SJSA1 (cell line): ENCODE measurements at places on chromosomes 4 and X. TPM values are rescaled to one million over a fixed set of nuclear protein-coding genes. Genes with fewer than 3 reads are reported as not detected.

The MAGEC2 gene
- not detected in 2 replicates for total RNA-seq

The TMSB15B gene
- 3.5 and 23.2 TPM in 2 replicates for total RNA-seq

DNA sequence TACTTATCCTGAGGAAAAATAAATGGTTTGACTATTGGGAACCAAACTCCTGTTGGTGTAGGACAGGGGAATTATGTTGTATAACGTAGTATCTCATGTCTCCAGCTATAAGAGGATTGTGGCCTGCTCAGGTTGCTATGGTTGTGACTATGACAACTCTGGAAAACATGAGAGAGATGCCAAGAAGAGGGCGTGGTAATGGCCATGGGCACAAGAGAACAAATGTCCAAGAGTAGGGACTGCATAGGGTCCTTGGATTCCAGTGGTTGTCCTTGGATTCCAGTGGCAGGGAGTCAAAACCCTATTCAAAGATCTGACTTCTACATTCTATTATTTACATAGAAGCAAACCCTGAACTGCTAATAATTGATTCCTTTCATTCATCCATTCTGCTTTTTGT lies 6.8 kb upstream of the MOB1B start:
- no peak overlapping the region for H3K27ac ChIP-seq
- no peak overlapping the region for H3K4me3 ChIP-seq
- H3K27me3 ChIP-seq, result no peaks in the 10 kb centered on the region
- no peaks in the 10 kb centered on the region for H3K36me3 ChIP-seq

DNA sequence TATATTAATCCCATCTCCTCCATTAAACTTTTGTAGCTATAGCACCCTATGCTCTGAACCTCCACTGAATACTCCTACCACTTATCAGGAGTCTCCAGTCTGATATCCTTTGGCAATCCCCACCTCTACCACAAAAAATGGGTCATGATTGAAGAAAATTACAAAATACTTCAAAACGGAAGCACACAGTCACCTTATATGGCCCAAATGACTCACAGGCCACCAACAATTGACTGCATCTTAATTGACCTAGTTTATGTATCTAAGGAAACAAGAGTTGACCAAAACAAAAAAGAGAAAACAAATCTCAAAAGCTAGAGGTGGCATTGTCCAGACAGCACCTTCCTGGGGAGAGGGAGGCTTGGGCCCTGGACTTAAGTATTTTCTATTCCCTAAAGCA lies 120.0 kb upstream of the DIAPH2 start:
- H3K4me1 ChIP-seq, result no peaks in the 10 kb centered on the region
- H3K36me3 ChIP-seq, result no peaks in the 10 kb centered on the region
- H3K27ac ChIP-seq, result no peak overlapping the region
- H3K4me3 ChIP-seq, result no peak overlapping the region
- DNase-seq, result no peak
